Activated CD4-positive, alpha-beta memory T cell treated with anti-CD3 and anti-CD28 coated beads for 36 hours (primary cell): ENCODE measurements at places on chromosomes 16 and 17.

DNA sequence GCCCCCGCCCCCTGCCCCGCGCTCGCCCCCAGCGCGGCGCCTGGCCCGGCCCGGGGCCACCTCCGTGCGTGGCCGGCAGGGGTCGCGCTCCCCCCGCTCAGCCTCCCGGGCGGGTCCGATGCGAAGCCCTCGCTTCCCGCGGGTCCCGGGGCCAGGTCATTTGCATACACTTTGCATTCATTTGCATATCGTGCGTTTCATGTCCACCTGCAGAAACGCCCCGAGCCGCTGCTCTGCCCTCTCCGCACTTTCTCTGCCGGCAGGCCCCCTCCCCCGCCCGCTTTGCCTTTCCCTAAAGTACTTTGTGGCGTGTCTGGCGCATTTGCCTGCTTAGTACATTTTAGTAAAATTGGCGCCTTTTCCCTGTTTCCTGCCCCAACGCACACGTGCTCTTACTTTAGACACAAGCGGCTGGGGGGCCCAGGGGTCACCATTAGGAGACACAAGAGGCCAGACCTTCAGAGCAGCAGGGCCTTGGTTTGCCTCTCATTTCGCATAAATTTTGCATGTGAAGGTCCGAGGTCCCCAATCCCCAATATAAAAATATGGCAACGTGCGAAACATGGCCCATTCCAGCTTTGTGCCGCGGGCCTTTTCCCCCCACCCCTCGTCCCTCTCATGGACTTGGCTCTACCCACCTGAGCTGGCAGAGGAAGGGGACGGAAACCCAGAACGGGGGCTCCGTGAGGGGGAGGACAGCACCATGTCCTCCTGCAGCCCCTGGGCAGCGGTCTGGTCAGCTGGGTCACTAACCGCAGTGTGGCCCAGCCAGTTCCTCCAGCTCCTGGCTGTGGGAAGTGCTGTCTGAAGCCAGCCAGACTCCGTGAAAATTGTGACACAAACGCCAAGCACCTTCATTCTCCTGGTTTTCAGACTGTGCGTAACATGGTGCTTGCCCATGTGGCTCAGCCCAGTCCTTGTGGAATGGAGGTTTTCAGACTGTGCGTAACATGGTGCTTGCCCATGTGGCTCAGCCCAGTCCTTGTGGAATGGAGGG is 34.8 kb downstream of the CBFA2T3 start:
- H3K36me3 ChIP-seq, result no peaks in the 10 kb centered on the region
- H3K27me3 ChIP-seq, result peaks cover 37% of the 10 kb centered on the region
- peak overlapping the region; percentile 23 for H3K4me3 ChIP-seq
- no peak overlapping the region for H3K27ac ChIP-seq
- peak; percentile 66 for DNase-seq

DNA sequence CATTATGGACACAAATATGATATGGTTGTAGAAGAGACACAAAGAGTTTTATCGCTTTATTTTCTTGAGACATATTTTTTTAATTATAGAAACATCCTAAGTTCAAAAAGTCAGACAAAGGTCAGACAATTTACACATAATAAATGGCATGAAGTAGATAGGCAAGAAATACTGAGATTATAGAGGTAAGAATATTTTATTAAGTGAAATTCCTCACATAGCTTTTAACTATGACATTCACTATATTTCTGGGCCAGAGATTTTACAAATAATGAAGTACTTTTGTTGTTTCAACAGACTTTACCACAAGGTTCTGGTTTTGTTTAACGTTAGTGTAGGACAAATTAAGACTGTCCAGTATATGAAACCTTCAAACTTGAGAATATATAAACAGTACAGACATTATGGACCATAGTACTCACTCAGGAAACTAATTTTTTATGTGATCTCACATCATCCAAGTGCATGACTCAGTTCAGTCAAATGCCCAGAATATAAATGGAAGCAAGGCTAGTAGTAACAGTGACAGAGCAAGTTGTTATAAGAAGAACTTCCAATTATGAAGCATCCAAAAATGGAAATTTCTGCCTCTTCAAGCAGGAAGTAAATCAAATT is 394.8 kb downstream of the KCNJ2 start:
- DNase-seq, result no peak
- no peak overlapping the region for H3K4me3 ChIP-seq
- H3K36me3 ChIP-seq, result no peaks in the 10 kb centered on the region
- H3K4me1 ChIP-seq, result no peaks in the 10 kb centered on the region

GRCh38 chr17:38885728-38886642 is 16.1 kb downstream of the LASP1 start:
- H3K36me3 ChIP-seq, result peaks cover 32% of the 10 kb centered on the region
- DNase-seq, result no peak
- no peak overlapping the region for H3K4me3 ChIP-seq

DNA sequence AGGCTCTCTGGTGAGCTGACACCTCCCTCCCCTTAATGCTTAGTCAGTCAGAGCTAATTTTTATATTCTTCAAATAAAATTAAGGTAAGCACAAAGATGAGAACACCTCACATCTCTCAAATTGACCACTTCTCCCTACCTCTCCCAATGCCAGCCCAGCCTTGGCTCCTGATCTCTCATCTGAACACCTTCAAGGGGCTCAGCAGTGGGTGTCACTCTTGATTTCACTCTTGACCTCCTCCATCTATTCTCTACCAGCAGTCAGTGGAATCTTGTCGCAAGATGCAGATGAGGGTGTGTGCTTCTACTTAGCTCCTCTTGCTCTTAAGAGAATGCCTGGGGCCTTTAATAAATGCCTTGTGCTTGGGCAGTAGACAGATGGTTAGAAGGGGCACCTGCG is 309.0 kb upstream of the IRX3 start:
- peaks cover 17% of the 10 kb centered on the region for H3K27me3 ChIP-seq
- no peaks in the 10 kb centered on the region for H3K36me3 ChIP-seq
- no peaks in the 10 kb centered on the region for H3K4me1 ChIP-seq
- H3K4me3 ChIP-seq, result no peak overlapping the region
- H3K27ac ChIP-seq, result no peak overlapping the region

- peaks cover 10% of the 10 kb centered on the region for H3K4me1 ChIP-seq
- peaks cover 31% of the 10 kb centered on the region for H3K36me3 ChIP-seq
- H3K27ac ChIP-seq, result no peak overlapping the region
- DNase-seq, result no peak
Measured at GRCh38 chr17:1471911-1472821, 16.1 kb upstream of the CRK start.

DNA sequence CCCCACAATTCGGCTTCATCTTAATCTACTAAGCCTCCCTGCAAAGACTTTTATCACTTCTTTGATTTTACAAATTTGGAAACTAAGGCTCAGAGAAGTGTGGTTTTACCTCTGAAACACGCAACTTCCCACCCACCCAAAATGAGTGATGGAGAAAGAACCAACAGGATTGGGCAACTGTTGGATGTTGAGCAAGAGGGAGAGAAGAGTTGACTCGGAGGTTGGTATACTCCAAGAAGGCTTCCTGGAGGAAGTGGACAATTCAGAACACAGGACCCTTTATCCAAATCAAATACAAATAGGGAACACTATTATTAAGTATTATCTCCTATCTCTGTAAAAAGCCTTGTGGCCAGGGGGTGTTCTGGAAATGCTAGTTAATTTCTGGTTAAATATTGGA is 323.0 kb downstream of the C16orf95 start:
- H3K4me1 ChIP-seq, result peaks cover 2% of the 10 kb centered on the region
- H3K4me3 ChIP-seq, result no peak overlapping the region
- no peak for DNase-seq
- H3K27ac ChIP-seq, result no peak overlapping the region

DNA sequence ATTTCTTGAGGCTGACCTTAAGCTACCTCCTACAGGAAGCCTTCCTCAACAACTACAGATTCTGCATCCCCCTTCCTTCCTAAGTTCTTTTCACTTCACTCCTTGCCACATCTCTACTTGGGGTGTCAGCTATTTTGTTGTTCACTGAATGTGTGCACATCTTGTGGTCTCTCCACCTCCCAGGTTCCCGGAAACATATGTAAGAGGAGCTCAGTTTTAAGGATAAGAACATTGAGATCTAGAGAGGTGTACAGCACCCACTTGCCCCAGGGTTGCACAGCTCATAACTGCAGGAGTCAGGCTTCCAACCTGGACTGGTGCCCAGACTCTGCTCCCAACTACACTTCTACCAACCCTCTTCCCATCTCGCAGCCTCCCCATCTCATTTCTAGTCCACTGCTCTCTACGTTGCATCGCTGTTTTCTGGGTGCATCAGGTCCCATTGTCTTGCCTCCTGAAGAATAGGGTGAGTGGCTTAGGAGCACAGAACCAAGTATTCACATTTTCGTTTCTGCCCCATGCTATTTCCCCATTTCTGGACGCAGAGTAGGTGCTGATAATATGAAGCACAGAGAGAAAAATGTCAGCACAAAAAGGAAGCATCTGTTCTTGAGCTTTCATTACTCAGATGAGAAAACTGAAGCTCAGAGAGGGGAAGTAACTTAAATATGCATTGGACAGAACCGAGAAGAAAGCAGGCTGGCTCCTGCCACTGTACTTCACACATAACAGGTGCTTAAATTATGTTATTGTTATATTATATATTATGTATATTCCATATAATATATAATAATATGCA is 292.0 kb upstream of the CCL2 start:
- H3K27ac ChIP-seq, result no peak overlapping the region
- peaks cover 6% of the 10 kb centered on the region for H3K27me3 ChIP-seq
- H3K4me3 ChIP-seq, result no peak overlapping the region
- H3K36me3 ChIP-seq, result no peaks in the 10 kb centered on the region
- peaks cover 13% of the 10 kb centered on the region for H3K4me1 ChIP-seq

GRCh38 chr16:73043828-73044467 is 4.0 kb downstream of the ZFHX3 start:
- no peaks in the 10 kb centered on the region for H3K36me3 ChIP-seq
- peaks cover 29% of the 10 kb centered on the region for H3K27me3 ChIP-seq
- H3K4me1 ChIP-seq, result no peaks in the 10 kb centered on the region

- no peaks in the 10 kb centered on the region for H3K27me3 ChIP-seq
- H3K4me1 ChIP-seq, result no peaks in the 10 kb centered on the region
- DNase-seq, result no peak
Measured at GRCh38 chr17:64336760-64337413, 53.8 kb downstream of the PECAM1 start.
